ENCODE measurements at places on chromosomes 7 and 10. TPM values are rescaled to one million over a fixed set of nuclear protein-coding genes. Genes with fewer than 3 reads are reported as not detected.

GIMAP5 gene
- not detected for total RNA-seq

DNA sequence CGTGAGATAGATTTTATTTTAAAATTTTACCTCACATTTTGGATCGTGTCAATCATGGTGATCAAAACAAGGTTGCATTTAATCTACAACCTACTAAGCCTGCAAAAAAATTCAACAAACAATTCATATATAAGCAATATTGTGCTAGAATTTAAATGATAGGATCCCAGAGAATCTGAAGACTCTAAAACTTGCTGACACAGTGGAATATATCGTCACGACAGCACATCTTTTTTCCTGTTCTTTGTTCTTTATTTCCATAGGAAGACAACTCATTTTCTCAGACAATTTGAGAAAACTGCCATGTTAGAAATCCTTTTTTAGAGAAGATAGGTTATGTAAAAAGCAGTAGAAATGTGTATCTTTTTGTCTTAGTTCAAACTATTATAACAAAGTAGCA is 820.2 kb upstream of the CELF2 start:
- no peaks in the 10 kb centered on the region for H3K36me3 ChIP-seq
- no peaks in the 10 kb centered on the region for H3K4me1 ChIP-seq
- no peak overlapping the region for H3K4me3 ChIP-seq
- H3K27ac ChIP-seq, result no peak overlapping the region

CTAGE4 gene
- total RNA-seq, result 1.6 TPM

DNA sequence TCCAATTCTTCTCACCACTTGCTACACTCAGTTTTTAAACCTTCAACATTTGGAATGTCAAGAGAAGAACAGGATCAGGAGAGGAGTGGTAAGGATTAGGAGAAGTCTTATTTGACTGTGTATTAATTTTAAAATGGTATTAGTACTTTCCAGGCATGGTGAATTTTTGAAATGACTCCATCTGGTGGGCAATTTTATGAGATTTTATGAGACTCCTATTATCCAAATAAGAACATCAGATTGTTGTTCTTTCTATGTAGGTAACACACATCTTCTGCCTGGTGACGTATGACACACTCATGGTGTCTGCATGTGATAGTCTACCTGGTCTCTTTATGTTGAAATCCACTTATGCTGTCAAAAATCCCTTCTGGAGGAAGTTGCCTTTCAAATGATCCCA is 51.0 kb downstream of the SLC13A1 start:
- H3K4me3 ChIP-seq, result no peak overlapping the region
- DNase-seq, result peak; percentile 21
- no peak overlapping the region for H3K27ac ChIP-seq
- no peaks in the 10 kb centered on the region for H3K27me3 ChIP-seq
- no peaks in the 10 kb centered on the region for H3K36me3 ChIP-seq

DNA sequence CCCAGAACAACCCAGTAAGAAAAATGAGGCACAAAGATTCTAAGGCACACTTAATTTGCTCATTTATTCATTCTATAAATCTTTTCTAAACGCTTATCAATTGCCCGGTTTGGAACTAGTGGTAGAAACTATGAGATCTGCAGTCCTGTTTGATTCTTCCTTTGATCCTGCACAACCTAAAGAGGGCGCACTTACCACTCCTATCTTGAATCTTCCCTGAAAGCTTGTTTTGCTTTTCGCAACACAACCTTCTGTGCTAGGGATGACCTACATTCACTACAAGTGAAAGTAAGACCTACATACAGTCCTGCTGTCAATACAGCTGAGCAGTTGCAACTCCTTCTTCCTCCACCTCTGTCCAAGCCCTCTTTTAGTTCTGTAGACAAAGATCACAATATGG is 12.6 kb upstream of the ARL4A start:
- H3K4me3 ChIP-seq, result no peak overlapping the region
- H3K27me3 ChIP-seq, result no peaks in the 10 kb centered on the region
- no peaks in the 10 kb centered on the region for H3K36me3 ChIP-seq
- no peak overlapping the region for H3K27ac ChIP-seq
- H3K4me1 ChIP-seq, result peaks cover 10% of the 10 kb centered on the region

Measured in PC-3 (cell line).